Ovary (tissue), 10 donors: ENCODE measurements at places on chromosomes 7 and 10. TPM values are rescaled to one million over a fixed set of nuclear protein-coding genes. Genes with fewer than 3 reads are reported as not detected.

GRCh38 chr7:132076301-132077035 lies 499.8 kb downstream of the PLXNA4 start:
- no peaks in the 10 kb centered on the region for H3K36me3 ChIP-seq
- no peak overlapping the region for H3K4me3 ChIP-seq
- no peaks in the 10 kb centered on the region for H3K27me3 ChIP-seq
- H3K27ac ChIP-seq: no peak overlapping the region

GRCh38 chr10:94524146-94524545 lies 21.4 kb upstream of the HELLS start:
- H3K4me1 ChIP-seq: no peaks in the 10 kb centered on the region
- no peaks in the 10 kb centered on the region for H3K36me3 ChIP-seq
- no peaks in the 10 kb centered on the region for H3K27me3 ChIP-seq
- H3K27ac ChIP-seq: no peak overlapping the region
- no peak overlapping the region for H3K4me3 ChIP-seq

HOXA7 gene
- 0.42 TPM for total RNA-seq

HYAL4 gene
- 0.20 TPM for total RNA-seq

DNA sequence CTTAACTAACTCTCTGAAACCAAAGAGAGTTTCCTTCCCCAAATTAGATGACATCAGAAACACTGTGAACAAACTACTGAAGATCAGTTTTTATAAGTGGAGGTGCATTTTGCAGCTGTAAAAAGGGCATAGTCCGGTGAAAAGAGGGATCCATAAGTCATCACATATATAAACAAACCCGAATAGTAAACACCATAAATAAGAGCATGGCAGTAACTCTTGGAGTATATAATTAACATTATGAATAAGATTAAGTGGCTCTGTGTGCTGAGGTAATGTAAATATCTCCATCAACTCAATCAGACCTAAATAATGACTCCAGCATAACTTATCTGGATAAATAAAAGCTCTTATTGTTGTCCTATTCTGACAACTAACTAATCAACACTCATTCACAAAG lies 43.0 kb upstream of the SHTN1 start:
- no peaks in the 10 kb centered on the region for H3K27me3 ChIP-seq
- no peaks in the 10 kb centered on the region for H3K36me3 ChIP-seq
- no peaks in the 10 kb centered on the region for H3K4me1 ChIP-seq

GRCh38 chr7:112056409-112056808 lies 149.8 kb downstream of the DOCK4 start:
- H3K27ac ChIP-seq: no peak overlapping the region
- no peaks in the 10 kb centered on the region for H3K27me3 ChIP-seq
- no peaks in the 10 kb centered on the region for H3K36me3 ChIP-seq
- peaks cover 18% of the 10 kb centered on the region for H3K4me1 ChIP-seq
- H3K4me3 ChIP-seq: no peak overlapping the region

DNA sequence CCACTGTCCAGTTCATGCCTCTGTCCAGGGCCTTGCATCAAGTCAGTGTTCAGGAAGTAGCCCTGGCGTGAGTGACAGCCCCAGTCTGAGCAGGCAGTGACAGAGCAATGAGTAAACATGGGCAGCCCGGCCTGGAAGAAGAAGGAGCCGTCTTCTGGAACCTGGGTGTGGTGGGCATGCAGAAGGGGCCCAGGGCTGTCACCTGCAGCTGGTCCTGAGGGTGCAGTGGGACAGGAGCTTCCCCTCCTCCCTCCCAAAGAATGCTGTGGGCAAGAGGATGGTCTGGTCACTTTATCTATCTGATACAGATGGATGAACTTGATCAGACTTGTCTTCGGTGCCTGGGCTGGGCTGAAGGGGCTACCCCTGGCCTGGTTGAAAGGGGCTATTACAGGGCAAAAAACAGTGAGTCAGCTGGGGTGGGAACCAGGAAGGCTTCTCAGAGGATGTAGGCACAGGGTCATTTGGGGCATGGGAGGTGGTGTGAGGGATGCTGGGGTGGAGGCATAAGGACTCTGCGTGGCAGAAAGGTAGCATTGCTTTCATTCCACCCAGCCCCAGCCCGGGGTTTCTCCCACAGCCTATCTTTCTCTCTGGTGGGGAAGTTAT lies 42.7 kb upstream of the PPIF start:
- no peak overlapping the region for H3K27ac ChIP-seq
- no peaks in the 10 kb centered on the region for H3K27me3 ChIP-seq
- H3K36me3 ChIP-seq: no peaks in the 10 kb centered on the region
